ENCODE measurements at places on chromosomes 5 and 9.

- no peak for DNase-seq
Observed at GRCh38 chr5:20105915-20106314, 117.9 kb upstream of the CDH18 start.

DNA sequence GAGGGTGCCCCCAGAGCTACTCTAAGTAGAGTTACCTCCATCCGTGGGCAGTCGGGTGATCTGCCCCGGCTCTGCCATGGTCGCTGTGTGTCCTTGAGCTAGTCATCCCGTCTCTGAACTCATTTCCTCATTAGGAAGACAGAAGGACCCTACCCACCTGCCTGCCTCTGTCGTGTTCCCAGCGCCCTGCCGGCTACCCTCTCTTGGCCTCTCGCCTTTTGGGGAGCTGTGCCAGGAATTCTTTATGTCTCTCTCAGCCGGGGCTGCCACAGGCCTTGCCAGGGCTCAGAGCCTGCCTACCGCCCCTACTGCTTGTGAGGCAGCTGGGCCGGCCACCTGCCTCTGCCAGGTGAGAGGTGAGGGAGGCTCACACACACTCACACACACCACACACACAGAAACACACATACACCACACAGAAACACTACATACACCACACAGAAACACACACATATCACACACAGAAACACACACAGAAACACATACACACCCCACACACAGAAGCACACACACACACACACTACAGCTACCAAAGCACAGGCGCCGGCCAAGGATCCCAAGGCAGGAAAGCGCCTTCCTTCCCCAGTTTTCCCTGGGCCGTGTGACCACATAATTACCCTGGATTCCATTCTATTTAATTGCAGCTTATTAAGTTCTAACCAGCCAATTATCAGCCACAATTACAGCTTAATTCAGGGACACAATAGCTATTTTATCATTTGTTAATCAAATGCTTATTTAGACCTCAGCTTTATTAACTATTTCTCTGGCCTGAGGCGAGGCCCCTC, 41.7 kb downstream of the UNC5A start:
- no peak for DNase-seq

DNA sequence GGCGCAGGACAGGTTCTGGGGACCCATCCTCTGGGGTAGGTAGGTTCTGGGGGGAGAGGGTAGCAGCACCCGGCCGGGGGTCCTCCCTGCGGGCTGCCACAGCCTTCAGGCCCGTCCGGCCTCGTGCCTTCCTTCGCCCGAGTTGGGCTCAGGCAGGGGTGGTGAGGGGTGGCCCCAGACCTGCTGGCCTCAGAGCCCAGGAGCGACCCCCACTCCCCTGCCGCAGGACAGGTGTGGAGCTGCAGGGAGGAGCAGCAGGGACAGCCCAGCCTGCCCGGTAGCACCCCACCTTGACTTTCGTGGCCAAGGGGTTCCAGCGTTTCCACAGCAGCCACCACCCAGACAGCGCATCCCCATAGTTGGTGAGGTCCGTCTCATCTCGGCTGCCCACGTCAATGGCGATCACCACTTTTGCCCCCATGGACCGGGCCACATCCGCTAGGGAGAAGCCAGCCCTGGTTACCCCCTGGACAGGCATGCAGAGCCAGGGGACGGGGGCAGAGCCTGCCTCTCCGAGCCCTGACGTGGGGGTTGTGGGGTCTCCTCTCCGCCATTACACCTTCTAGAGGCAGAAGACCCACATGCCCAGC, 3.4 kb upstream of the NSMF start:
- no peak for DNase-seq

DNA sequence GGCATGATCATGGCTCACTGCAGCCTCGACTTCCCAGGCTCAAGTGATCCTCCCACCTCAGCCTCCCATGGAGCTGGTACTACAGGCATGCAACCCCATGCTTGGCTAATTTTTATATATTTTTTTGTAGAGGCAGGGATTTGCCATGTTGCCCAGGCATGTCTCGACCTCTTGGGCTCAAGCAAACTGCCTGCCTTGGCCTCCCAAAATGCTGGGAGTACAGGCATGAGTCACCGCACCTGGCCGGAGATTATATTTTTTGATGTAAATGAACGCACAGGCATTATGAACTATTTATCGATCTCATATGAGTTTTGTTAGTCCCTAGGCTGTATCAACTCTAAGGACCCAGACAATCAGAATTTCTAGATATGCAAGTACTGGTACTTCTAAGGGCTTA, 25.5 kb upstream of the CEP120 start:
- DNase-seq, result no peak

- DNase-seq, result no peak
Observed at GRCh38 chr5:132474881-132475496, 15.6 kb downstream of the IRF1 start.

DNA sequence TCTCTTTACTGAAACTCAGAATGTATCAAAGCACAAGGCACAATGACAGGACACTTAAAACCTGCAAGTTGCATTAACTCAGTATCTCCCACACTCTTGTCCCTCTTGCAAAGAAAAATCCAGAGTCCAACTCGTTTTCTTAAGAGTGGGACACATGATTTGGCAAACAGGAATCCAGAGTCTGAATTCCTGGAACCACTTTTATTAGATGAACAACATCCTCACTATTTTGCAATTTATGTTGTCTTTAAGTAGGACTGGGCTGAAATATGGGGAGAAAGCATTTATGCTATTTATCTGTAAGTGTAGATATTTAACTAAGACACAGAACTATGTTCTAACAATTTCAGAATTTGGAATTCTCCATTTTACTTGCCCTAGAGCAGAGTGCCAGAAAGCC, 69.1 kb downstream of the ABCA1 start:
- DNase-seq, result no peak

DNA sequence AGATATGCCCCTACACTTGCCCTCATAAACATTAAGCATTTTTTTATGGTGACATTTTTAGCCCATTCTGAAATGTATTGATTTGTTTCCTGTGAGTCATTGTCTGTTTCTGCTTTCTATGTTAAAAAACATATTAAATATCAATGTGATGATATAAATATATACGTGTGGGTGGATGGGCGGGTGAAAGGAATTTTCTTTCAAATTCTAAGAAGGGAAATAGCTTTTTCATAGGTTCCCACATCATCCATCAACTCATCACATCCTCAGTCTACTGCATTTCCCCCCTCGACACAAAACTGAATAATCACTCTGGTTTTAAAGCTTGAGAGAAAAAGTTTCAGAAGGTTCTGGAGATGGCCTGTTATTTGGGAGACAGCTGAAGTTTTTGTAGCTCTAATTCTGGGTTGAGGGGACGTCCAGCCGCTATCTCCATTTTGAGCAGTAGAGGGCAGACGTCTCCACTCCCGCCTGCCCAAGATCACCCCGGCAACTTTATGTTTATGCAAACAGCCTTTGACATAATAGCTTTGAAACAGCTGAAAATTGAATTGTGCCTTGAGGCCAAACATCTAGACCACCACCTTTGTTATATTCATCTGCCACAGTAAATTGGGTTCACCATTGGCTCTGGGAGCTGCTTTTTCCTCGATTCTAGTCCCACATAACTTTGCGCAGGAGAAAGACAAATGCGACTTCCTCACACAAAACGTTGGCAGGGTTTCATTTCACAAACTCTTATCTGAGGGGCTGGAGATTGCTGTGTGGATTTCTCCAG, 216.2 kb upstream of the CLINT1 start:
- DNase-seq, result no peak

- DNase-seq, result no peak
Observed at GRCh38 chr5:123916345-123917121, 404.6 kb downstream of the CSNK1G3 start.

GRCh38 chr5:2896371-2897275, 145.1 kb upstream of the IRX2 start:
- no peak for DNase-seq

DNA sequence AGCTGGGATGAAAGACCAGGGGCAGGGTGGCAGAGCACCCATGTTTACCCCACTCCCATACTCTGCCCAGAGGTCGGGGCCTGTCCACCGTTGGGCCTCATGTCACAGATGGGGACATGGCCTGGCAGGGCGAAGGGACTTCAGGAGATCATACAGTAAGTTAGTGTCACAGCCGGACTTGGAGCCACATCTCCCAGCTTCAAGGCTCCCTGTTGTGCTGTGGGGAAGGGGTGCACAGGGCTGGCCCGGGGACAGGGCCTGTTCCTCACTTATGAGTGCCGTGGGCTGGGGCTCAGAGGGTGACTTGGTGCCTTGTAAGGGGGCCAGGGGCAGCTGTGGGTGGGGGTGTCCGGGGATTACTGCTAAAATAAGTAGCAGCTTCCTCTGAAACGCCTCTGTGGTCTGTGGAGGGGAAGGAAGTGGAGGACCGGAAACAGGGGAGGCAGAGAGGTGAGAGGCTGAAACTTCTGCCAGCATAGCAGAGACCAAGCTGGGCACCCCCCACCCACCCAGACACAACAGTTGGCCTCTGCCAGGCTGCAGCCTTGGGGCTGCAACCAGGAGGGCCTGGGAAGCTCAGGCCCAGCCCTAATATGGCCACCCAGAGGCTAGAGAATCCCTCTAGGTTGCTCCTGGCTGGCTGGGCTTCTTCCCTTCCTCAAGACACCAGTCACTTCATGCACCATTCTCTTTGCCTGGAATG, 41.1 kb upstream of the NEK6 start:
- DNase-seq, result no peak

GRCh38 chr5:124474528-124475215, 271.8 kb downstream of the ZNF608 start:
- DNase-seq, result no peak

GRCh38 chr5:170226661-170227060, 6.1 kb upstream of the C5orf58 start:
- no peak for DNase-seq

- no peak for DNase-seq
Observed at GRCh38 chr5:120083851-120084542, 380.1 kb upstream of the PRR16 start.

DNA sequence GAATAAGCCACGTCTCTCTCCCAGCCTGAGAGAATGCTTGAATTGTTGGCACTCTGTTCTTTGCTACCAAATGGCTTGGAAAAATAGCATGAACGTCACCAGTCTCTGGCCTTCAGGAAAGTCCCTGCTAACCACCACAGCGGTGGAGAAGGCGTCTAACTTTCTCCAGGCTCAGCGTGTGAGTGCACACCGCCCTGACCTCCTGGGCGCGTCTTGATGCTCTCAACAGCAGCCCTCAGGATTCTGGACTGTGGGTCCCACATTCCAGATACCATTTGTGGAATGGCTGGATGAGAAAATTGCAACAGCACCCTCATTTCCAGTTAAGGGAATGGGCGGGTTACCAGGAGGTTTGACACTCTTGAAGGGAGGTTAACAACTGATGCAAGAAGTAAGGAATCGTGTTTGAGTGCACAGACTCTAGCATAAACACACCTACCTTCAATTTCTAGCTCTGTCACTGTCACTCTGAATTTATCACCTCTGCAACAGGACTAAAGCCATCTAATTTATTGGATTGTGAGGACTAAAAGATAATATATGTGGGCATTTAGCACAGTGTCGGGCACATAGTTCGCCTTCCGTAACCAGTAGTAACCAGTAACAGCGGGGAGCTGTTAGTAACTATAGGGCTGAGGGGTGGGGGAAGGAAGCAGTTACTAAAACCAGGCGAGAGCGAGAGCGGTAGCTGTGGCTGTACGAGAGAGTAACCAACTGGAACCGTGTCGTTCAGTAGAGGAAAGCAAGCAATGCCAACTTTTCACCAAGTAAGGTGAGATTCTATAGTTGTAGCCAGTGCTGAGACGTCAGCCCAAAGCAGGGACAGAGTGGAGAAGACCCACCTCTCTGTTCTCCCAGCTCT, 807 bp upstream of the PLGRKT start:
- DNase-seq, result no peak

DNA sequence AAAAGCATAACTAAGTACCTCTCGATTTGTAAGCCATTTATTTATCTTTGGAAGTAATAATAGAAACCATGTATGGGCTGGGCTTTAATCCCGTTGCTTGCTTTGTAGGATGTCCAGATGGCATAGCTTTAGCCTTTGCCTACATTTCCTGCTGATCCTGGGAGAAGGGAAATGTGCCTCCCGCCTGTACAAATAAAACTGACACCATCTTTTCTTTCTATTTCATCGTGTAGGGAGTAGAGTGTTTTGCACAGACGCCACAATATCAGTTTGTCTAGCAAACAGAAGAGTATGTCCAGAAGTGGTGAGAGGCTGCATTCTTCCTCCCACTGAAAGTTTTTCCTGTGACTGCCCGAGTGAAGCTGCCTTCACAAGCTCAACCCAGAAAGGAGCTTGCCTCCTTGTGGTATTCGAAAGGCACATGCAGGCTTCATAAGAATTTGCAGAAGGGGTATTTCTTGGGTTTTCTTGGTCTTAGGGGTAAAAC, 24.7 kb upstream of the TJP2 start:
- DNase-seq, result no peak

- no peak for DNase-seq
Observed at GRCh38 chr5:95966005-95966404, 4.4 kb upstream of the ELL2 start.

DNA sequence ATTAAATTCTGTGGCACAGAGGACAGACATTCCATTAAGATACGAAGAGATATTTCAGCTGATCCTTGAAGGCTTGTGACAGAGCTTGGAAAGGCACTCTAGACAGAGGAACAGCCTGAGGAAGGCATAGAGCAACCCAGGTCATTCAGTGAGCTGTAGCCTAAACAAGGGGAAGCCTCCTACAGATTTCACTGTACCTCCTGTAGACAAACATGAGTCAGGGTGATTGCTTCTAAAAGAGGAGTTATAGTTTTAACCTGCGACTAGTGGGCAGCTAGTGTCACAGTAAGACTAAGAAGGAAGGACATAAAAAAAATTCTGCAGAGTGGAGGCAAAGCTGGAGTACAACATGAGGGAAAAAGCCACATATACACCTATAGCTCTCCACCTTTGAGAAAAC, 43.5 kb upstream of the ANKDD1B start:
- no peak for DNase-seq

- no peak for DNase-seq
Observed at GRCh38 chr5:76473661-76474060, 70.6 kb downstream of the IQGAP2 start.

GRCh38 chr9:94700445-94700844, 26.1 kb upstream of the AOPEP start:
- no peak for DNase-seq

DNA sequence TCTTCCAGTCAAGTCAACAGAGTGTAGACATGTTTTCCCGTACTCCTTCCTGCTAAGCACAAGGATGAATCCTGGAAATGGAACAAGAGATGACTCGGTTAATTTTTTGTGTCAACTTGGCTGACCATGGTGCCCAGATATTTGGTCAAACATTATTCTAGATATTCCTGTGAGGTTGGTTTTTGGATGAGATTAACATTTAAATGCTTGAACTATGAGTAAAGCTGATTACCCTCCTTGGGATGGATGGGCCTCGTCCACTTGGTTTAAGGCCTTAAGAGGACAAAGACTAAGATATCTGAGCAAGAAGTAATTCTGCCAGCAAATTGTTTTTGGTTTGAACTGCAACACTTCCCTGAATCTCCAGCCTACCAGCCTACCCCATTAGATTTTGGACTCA, 338.1 kb upstream of the MSX2 start:
- no peak for DNase-seq

- no peak for DNase-seq
Observed at GRCh38 chr5:151264113-151264512, 11.1 kb downstream of the GM2A start.

- DNase-seq, result no peak
Observed at GRCh38 chr9:114030364-114030763, 47.7 kb downstream of the AMBP start.
